Sigmoid colon (tissue), 7 donors: ENCODE measurements at places on chromosomes 1 and 21. TPM values are rescaled to one million over a fixed set of nuclear protein-coding genes. Genes with fewer than 3 reads are reported as not detected.

DNA sequence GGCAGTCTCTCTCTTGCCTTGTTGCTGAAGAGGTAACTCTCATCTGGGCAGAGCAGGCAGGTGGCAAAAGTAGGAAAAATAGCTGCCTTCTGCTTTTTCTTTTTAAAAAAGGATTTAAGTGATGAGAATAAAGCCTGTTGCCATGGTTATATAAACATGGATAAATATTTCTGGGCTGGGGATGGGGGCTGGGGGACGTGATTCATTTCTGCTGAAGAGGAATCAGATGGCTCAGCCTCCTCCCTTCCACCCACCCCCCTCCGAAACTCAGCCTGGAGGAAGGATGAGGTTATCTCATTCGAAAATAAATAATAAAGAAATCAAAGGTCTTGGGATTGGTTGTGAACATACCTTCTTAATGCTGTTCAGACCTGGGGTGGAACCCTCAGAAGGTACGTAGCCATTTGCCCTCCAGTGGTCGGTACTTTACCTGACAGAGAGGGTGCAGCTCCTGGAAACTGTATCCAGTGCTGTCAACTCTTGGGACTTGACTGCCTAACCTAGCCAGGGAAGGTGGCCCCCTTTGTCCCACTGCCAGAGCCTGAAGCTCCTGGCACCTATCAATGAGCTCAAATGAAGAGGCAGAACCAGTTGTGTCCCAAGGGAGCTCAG, 3.8 kb upstream of the INKA2 start:
- DNase-seq, result no peak

Gene FAM151A
- polyA plus RNA-seq, result 5.4 TPM

GRCh38 chr1:11071463-11072215, 11.8 kb upstream of the SRM start:
- DNase-seq, result peak; percentile 26

DNA sequence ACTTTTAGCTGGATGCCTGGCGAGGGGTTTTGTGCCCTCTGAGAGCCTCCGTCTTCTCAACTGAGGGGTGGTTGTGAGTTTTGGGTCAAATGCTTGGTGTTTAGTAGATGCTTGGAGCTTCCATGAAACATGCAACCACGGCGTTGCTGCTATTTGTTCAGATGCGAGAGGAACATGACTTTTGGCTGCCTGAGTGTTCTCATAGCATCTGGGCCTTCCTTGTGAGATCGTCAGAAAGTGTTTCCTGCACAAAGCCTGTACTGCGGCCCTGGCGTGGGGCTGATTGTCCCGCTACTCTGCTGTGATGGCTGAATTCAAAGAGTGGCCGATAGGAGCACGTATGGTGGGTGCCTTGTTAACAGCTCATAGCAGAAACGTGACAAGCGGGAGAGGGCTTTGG, 69.8 kb upstream of the FAM3B start:
- DNase-seq, result no peak

DNA sequence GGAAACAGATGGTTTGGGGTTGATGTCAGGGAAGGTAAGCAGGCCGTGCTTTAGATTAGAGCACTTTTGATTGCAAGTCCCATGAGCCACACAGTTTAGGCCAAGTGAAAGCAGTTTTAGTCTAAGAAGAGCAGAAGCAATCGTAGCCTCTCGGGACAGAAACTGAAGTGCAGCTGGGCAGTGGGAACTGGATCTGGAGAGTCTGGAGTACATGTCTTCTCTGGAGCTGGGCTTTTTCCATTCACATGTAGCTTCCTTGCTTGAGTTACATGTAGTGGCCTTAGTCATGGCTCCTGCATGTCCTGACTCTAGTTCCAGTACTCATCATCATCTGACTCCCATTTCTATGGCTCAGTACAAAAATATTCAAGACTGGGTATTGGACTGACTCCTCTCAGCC, 16.7 kb downstream of the CAMTA1 start:
- DNase-seq, result no peak

DNA sequence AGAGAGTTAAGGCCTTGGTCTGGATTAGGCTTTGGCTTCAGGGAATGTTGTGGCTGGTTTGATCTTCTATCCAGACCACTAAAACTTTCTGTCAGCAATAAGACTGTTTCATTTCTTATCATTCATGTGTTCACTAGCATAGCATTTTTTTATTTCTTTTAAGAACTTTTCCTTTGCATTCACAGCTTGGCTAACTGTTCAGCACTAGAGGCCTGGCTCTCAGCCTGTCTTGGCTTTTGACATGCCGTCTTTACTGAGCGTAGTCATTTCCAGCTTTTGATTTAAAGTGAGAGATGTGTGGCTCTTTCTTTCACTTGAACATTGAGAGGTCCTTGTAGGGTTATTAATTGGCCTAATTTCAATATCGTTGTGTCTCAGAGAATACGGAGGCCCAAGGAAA, 62.5 kb downstream of the RNF220 start:
- DNase-seq, result no peak

Gene NCAM2
- polyA plus RNA-seq, result not detected

- no peak for DNase-seq
These were observed 62.7 kb downstream of the DMAP1 start for GRCh38 chr1:44275991-44276405.

DNA sequence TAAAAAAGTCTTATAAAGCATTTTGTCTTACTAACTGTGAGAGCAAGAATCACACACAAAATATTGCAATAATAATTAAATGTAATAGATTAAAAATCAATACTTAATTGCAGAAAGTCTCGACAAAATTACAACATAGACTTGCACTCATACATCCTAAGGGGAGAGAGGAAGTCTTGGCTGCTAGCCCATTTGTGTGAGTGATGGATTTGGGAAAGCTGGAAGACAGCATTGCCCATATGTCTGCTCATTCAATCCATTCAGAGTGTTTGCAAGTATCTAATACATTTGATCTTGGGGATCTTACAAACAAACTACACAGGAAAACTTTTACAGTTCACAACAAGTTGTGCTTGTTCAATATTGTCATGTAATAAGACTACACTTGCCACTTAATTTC, 140.5 kb downstream of the COL11A1 start:
- no peak for DNase-seq

Gene FCRLB
- polyA plus RNA-seq, result not detected
